ENCODE measurements at places on chromosomes 6 and 20. TPM values are rescaled to one million over a fixed set of nuclear protein-coding genes. Genes with fewer than 3 reads are reported as not detected.
A peak's percentile ranks its signal among the peaks of the same experiment; 100 is the strongest.

The LRP11 gene
- 30.9 TPM for total RNA-seq

The PRSS35 gene
- not detected for total RNA-seq

GRCh38 chr6:87200469-87201175, 45.3 kb downstream of the ZNF292 start:
- DNase-seq, result no peak

DNA sequence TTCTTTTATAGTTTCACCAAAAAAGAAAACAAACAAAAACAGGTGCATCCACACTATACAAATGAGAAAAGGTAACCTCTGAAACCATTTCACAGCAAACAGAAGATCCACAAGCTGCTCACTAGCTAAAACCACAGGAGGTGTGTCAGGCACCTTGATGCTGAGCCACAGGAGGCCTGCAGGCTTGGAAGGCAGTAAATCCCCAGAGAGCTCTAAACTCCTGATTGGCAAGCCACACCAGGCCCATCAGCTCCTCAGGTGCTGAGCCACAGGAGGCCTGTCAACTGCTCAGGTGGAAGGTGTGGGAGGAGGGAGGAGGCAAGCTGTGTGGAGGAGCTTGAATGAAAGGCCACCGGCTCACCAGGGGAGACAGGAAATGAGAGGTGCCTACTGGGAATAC, 273.0 kb downstream of the PKHD1 start:
- no peak for DNase-seq

The MYLK4 gene
- not detected for total RNA-seq

GRCh38 chr20:35618263-35619131, 2.9 kb downstream of the SPAG4 start:
- DNase-seq, result no peak

DNA sequence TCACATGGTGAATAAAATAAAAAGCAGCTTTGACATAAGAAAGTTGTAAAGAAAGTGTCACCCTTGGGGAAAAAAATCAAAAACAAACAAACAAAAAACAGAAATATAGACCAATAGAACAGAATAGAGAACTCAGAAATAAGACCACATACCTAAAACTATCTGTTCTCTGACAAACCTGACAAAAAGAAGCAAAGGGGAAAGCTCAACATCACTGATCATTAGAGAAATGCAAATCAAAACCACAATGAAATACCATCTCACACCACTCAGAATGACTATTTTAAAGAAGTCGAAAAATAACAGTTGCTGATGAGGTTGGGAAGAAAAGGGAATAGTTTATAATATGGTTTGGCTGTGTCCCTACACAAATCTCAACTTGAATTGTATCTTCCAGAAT, 159.1 kb downstream of the TINAG start:
- DNase-seq, result no peak

- no peak for DNase-seq
Observed at GRCh38 chr6:148595550-148595949, 151.3 kb upstream of the UST start.

The DYNLRB1 gene
- total RNA-seq, result 98.0 TPM

- peak; percentile 16 for DNase-seq
Observed at GRCh38 chr6:170106906-170107525, 183.9 kb downstream of the DLL1 start.

DNA sequence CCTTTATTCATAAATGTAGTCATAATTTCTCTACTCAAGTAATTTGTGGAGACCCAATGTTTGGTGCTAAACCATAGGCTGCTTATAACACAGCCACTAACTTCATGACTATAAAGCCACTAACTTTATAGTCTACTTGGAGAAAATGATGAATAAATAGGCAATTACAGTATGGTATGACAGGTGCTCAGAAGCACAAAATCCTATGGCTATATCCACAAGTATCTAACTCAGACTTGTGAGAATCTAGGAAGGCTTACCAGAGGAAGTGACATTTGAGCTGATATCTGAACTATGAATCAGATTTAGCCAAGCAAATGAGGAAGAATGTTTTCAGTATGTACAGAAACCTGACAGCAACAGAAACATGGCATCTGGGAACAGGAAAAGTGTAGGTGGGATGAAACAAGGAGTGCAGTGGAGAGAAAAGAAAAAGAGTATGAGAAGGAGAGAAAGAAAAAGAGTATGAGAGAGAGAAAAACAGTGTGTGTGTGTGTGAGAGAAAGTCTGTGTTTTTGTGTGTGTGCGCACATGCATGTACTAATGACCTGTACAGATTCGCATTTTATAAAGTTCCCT, 59.9 kb downstream of the REV3L start:
- DNase-seq, result no peak

The LSM2 gene
- 11.0 TPM for total RNA-seq

DNA sequence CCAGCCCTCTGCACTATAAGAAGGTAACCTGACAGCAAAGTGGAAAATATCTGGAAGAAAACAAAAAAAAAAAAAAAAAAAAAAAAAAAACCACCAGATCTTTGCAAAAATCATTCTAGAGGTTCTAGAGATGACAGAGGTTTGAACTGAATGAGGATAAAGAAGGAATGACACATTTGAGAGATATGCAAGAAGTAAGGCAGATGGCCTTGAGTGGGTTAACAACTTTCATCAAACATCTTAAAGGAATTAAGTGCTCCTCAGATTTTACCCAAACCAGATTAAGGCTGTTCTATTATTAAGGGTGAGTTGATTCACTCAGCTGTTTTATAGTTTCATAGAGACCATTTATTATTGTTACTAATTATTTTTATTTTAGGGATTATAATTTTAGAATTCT, 62.0 kb downstream of the RSPO3 start:
- DNase-seq, result no peak

GRCh38 chr20:47220161-47220582, 136.3 kb downstream of the ZMYND8 start:
- peak; percentile 44 for DNase-seq

Measured in stomach (tissue), 19 donors.